ENCODE measurements at places on chromosomes 7 and 10.

DNA sequence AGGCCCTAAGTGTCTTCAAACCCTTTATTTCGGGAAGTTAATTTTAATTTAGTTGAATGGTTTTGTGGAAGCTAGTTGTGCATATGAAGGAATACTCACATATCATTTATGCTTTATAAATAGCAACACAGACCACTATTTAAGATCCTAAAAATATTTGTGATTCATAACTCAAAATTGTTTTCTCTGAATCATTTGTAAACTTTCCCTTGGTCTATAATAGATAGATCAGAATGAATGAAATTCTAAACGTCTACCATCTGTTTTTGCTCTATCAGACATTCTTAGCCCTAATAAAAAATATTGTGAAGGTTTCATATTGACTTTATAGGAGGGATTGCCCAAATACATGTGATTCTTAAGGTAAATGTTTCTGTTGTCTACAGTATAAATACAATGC lies 43.5 kb downstream of the LOXL4 start:
- no peak for DNase-seq

DNA sequence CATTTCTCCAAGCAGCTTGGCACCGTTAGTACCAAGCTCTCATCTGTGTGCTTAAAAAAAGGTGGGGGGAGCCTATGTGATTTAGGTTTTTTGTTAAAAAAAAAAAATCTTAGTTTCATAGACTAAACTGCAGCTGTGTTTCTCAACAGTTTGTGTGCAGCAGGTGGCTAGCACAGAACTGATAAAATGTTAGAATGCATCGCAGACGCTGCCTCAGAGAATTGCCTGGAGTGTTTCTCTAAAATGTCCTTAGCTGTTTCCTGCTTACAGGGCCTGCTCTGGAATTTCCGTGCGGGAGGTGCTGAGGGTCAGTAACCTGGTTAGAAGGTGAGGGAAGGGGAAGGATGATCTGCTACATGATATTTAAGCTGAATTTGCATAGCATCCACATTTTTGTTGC lies 268.9 kb downstream of the PLXDC2 start:
- DNase-seq, result no peak

- no peak for DNase-seq
Observed at GRCh38 chr10:103757531-103758293, 97.7 kb downstream of the SH3PXD2A start.

- DNase-seq, result no peak
Observed at GRCh38 chr10:129855836-129856563, 108.1 kb downstream of the EBF3 start.

GRCh38 chr10:105398202-105398601 lies 757.1 kb downstream of the SORCS3 start:
- no peak for DNase-seq

DNA sequence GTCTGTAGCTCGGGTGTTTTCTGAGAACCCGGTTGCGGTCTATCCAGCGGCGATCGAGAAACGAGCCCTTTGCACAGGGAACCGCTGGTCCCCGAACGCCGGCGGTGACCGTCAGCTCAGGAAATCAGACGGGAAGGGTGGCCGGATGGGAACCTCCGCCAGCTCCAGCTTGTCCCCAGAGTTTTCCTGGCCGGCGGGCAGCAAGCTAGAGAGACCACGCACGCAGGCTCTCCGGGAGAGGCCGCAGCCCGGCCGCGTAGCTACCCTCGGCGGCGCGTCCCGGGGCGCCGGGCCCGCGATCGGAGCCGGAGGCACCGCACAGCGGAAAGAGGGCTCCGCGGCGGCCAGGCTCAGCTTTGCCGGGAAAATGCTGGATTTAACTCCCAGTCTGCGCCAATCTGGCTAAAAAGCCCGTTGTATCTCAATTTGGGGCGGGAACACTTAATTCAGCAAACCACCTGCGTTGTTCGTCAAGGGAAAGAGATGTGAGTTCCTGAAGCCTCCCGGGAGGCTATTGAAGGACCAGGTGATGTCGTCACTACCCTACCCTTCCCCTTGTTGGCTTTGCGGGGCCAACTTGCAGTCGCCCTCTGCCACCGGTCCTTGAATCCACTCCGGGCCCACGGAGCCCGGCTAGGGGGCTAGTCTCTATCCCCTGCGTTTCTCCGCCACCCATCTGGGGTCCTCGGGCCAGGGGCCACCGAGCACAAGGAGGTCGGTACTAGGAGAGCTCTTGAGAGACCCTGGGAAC lies 859 bp upstream of the CH25H start:
- no peak for DNase-seq

- DNase-seq, result no peak
Observed at GRCh38 chr10:11191190-11191589, 173.5 kb downstream of the CELF2 start.
